ENCODE measurements at places on chromosomes 16 and 17. TPM values are rescaled to one million over a fixed set of nuclear protein-coding genes. Genes with fewer than 3 reads are reported as not detected.

- H3K36me3 ChIP-seq, result no peaks in the 10 kb centered on the region
- peaks cover 3% of the 10 kb centered on the region for H3K27me3 ChIP-seq
- no peaks in the 10 kb centered on the region for H3K4me1 ChIP-seq
- no peak for DNase-seq
- H3K27ac ChIP-seq, result no peak overlapping the region
Observed at GRCh38 chr17:48456589-48456988, 26.6 kb upstream of the SKAP1 start.

DNA sequence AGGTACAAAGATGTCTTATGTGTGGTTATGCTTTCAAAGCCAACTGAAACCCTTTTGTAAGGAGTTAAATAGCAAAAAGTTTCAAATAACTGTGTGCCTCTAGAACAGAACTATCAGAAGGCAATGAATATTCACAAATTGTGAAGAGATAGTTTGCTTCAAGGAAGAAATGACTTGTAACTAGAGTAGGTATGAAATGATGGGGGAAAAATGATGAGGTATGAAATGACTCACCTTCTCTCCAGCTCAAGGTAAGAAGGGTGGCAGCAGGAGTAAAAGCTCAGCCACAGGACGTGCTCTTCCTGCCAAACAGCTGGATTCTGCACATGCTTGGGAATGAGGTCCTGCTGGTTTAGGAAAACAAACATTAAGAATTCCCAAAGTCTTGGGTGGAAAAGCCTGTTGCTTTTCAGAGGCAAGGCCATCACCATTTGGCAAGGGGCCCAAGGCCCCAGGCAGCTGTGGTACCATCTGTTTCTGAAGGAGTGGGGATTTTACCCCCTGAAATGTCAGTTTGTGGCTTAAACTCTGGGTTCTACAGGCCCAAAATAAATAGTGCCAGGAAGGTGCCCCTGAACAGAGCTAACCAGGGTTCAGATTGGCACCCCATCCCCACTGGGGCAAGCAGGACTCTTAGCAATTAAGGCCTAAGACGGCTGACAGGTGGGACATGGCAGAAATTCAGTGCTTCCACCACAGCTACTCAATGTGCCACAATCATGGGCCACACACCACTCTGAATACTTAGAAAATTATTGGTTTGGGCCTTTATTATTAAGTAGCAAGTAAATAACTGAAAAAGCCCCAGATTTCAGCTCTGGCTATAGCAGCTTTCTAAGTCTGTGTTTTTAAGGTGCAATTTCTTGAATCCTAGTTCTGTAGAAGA is 13.3 kb downstream of the HERPUD1 start:
- H3K27me3 ChIP-seq, result no peaks in the 10 kb centered on the region
- no peak overlapping the region for H3K4me3 ChIP-seq
- H3K36me3 ChIP-seq, result peaks cover 4% of the 10 kb centered on the region
- H3K27ac ChIP-seq, result no peak overlapping the region
- no peaks in the 10 kb centered on the region for H3K4me1 ChIP-seq
- no peak for DNase-seq

DNA sequence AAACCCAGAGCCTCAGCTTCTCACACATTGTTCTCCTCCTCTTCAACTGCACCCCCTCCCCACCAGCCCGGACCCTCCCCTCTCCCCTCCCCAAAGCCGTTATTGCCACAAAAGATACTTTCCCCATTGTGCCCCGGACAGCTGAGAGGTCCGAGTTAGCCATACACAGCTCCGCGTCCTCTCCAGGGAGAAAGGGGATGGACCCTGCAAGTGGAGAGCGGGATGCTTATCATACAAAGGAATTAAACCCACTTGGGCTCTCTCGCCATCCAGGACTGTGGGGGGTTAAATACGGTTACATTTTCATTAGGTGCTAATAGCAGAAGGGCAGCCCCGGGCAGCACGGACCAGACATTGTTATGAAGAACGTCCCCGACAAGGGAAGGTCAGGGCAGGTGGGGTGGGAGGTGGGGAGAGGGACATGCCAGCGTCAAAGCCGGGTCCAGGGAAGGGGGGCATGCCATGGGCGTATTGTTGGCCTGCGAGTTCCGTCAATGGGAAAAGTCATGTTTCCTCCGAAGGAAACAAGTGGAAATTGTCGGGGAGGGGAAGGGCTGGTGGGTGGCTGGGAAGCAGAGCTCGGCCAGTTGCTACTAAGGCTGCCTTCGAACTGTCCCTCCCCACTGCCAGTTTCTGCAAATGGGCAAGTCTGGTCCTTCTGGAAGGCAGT is 99.1 kb downstream of the SOX9 start:
- H3K36me3 ChIP-seq, result no peaks in the 10 kb centered on the region
- DNase-seq, result peak; percentile 24
- peaks cover 13% of the 10 kb centered on the region for H3K27me3 ChIP-seq
- peak overlapping the region; percentile 59 for H3K27ac ChIP-seq

CNTNAP4 gene
- total RNA-seq, result 1.2 TPM

PRM2 gene
- not detected for total RNA-seq

Measured in glutamatergic neuron (in vitro differentiated cells).